HuH-7.5 (cell line): ENCODE measurements at places on chromosomes 12 and 14.

- no peak for DNase-seq
Observed at GRCh38 chr12:1666685-1667162, 24.1 kb upstream of the ADIPOR2 start.

GRCh38 chr14:51478175-51478621, 173.5 kb upstream of the FRMD6 start:
- no peak for DNase-seq

GRCh38 chr14:92470811-92471210, 42.8 kb upstream of the RIN3 start:
- no peak for DNase-seq

DNA sequence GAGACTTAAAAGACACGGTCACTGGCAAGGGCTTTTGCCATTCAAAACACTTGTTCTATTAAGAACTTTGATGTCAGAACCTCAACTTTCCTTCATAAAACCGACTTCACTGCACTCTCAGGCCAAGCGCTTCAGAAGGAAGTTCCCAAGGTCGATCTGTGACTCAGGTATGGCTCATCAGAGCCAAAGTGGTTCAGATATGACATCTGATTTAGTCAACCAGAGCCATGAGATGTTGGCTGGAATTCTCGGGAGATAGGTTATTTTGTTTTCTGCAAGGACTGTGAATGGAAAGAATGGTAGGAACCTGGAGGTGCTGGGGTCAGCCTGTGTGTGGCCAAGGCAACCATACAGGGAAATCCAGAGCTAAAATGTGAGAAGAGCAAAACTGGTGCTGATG, 445.6 kb downstream of the GLT1D1 start:
- no peak for DNase-seq

DNA sequence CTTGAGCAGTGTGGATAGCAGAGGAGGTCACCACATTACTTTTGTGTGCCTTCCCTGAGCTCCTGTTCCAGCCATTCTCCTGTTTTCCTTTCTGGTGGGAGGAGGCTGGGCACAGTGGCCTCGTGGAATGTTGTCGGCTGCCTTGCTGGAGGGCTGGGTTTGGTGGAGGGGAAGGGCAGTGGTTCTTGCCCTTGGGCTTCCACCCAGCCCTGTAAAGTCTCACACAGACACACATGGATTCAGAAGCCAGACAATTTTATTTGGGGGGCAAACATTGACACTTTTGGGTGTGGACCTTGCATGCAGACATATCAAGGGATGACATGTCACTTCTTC, 866 bp downstream of the NPFF start:
- DNase-seq = no peak

GRCh38 chr12:6088921-6089747, 35.3 kb downstream of the VWF start:
- no peak for DNase-seq

GRCh38 chr12:132460571-132460970, 29.4 kb upstream of the FBRSL1 start:
- no peak for DNase-seq

- no peak for DNase-seq
Observed at GRCh38 chr14:64997108-64997794, 10.6 kb downstream of the FNTB start.
